ENCODE measurements at places on chromosomes 7 and 10.
A peak's percentile ranks its signal among the peaks of the same experiment; 100 is the strongest.

DNA sequence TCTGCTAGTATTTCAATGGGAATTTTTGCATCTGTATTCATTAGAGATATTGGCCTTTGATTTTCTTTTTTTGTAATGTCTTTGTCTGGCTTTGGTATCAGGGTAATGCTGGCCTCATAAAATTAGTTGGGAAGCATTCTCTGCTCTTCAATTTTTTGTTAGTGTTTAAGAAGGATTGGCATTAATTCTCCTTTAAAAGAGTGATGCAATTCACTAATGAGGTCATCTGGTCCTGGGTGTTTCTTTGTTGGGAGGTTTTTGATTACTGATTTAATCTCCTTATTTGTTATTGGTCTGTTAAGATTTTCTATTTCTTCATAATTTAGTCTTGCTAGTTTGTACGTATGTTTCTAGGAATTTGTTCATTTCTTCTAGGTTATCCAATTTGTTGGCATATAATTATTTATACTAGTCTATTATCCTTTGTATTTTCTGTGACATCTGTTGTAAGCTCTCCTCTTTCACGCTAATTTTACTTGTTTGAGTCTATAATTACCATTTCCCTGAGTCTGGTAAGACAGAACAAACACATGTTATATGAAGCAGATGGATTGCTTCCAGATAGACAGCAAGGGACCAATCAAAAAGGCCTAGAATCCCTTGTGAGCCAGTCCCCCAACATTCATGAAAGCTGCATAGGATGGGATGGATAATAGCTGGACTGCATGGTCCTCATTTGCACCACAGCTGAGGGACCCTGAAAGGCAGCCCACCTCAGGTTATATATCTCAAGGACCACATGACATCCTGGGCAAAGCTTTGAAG is 54.4 kb downstream of the MTPAP start:
- no peak for DNase-seq

DNA sequence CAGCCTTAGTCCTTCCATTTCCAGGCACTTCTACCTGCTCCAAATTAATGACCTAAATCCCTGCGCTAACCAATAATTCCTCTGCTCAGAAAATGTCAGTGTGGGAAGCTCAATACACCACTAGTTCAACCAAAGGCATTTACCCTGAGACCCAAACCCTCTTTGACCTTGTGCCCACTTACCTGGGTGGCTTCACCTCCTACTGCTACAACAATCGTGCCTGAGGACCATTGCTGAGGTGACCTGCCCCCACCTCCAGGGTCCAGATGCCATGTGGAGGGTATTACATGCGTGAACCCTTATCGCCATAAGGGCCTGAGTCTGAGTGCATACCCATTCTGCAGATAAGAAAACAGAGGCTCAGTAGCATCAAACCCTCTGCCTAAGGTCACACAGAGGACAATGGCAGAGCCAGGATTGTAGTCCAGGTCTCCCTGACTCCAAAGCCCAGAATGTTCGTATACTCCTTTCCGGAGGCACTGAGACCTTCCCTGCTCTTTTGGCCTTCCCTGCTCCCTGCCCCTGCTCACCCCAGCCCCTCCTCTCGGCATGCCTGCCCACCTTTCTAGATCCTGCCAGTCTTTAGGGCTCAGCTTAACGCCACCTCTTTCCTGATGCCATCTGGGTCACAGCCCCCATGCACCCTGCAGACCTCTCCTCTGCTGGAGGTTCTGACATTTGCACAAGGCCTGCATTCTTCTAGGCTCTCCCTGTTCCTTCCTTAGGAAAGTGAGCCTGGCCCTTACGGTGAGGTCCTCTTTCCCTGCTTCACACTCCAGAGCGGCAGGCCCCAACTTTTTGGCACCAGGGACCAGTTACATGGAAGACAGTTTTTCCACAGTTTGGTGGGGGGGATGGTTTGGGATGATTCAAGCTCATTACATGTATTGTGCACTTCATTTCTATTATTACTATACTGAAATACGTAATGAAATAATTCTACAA is 94.9 kb downstream of the CHST15 start:
- no peak for DNase-seq

DNA sequence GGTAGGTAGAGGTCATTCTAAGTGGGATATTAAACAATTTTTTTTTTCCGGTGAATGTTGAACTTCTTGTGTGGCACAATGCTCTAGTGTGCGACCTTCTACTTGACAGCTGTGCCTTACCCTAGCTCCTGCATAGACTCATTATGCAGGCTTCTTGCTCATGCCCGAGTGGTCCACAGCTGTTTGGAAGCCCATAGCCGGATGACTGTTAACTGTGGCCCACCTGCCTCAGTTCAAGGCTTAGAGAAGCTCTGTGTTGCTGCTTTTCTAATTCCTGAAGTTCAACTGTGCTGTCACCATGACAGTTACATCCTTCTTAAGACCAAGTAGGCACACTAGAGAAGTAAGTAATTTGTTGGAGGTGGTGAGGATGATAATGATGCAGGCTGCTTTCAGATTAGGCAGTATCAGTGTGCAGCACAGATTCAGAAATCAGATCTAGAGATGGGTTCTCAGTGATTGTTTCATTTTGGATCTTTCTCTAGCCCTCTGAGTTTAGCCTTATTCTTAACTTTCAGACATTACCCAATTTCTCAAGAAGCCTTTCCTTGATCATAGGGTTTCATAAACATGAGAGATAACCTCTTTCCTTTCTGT is 278.4 kb downstream of the PHF14 start:
- DNase-seq, result no peak

DNA sequence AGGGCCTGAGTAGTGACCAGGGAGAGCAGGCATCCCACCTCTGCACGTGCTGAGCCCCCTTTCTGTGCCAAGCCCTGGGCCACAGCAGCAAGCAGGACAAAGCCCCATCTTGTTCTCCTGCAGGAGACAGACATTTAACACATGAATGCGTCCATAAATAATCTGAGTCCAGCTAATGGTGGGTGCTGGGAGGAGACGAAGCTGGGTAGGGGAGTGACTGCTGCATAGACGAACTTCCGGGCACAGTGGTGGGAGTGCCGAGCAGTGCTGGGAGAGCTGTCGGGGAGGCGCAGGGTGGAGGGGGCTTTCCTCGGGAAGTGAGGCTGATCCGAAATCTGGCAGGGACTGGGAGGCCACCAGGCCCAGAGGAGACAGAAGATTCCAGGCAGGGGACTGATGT is 35.2 kb upstream of the SLC29A3 start:
- no peak for DNase-seq

DNA sequence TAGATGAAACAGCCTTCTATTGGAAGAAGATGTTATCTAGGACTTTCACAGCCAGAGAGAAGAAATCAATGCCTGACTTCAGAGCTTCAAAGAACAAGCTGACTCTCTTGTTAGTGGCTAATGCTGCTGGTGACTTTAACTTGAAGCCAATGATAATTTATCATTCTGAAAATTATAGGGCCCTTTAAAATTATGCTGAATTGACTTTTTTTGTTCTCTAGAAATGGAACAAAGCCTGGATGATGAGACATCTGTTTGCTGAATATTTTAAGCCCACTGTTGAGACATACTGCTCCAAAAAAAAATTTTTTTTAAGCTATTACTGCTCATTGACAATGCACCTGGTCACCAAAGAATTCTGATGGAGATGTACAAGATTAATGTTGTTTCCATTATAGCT is 189.2 kb downstream of the MBL2 start:
- no peak for DNase-seq

DNA sequence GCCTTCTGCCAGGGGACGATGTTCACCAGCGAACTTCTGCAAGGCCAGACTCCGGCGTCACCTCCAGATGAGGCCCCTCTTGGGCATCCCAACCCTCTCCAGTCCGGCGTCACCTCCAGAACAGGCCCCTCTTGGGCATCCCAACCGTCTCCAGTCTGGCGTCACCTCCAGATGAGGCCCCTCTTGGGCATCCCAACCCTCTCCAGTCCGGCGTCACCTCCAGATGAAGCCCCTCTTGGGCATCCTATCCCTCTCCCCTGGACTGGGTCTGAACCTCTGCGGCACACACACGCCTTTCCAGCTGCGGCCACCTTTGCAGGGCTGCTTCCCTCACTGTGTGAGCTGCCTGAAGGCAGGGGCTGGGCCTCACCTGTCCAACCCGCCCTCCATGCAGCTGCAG is 241.5 kb downstream of the ELFN1 start:
- no peak for DNase-seq

GRCh38 chr7:156886020-156886795 is 6.8 kb downstream of the LMBR1 start:
- DNase-seq, result no peak

DNA sequence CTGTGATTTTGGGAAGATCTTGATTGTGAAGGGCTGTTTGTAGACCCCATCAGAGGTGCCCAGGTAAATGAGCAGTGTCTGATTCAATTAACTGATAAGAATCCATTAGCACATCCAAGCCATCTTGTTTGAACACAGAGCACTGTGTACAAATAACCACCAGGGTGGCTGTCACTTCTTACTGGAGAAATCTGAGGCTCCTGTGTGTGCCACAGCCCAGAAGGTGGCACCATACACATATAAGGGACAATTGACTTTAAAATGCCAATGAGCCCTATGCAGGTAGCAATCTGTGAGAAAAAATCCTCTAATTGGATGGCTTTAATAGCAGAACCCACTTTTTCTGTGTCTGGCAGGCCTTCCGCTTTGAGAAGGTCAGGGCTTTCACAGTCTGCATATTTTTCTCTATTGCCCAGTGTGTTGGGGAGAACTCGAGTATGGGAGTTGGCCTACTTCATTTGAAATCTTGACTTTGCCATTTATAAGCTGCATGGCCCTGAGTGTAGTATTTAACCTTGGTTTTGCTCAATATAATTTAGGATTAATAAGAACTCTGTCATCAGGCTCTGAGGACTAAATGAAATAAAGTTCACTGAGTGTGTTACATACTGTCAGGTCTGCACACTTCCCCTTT is 517.4 kb downstream of the CCSER2 start:
- DNase-seq, result no peak

GRCh38 chr7:25262586-25262985 is 34.3 kb upstream of the NPVF start:
- no peak for DNase-seq

DNA sequence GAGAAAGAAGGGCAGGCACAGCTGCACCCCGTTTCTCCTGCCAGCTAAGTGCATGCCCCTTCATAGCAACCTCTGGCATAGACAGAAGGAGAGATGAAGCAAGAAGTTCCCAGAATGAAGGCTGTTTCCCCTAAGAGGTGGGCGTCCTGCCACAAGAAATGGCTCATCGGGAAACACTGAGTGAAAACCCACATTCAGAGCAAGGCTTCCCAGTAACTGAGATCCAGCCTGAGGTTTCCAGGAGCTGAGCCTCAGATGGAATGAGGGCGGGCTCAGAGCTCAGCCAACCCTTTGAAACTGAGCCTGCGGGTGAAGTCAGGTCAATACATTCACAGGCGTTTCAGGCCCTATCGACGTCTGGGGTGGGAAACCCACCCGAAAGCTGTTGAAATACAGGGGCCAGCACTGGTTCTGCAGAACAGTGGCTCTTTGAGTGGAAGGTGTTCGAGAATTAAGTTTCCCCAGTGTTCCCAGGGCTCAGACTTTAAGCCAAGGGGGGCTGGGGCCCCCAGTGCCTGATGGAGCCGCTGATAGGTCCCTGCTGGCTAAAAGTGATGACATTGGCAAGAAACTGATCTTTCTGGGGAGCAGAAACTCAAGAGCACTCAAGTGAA is 510.2 kb downstream of the RPS24 start:
- peak; percentile 37 for DNase-seq

DNA sequence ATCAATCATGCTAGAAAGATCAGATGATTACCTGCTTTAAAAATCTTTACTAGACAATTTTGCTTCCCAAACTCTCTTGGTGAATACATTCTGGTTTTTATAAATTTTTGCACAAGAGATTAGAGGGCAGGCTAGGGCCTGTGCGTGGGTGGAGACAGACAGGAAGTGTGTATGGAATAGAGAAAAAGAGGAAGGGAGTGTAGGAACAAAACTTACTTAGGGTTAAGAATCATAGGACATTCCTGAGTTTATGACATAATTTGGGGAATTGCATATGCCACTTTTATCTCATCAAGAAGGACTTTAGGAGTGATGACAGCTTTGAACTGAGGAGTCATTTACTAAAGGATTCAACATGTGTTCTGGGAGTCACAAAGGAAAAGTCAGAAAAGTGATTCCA is 31.3 kb downstream of the LAMB1 start:
- no peak for DNase-seq

DNA sequence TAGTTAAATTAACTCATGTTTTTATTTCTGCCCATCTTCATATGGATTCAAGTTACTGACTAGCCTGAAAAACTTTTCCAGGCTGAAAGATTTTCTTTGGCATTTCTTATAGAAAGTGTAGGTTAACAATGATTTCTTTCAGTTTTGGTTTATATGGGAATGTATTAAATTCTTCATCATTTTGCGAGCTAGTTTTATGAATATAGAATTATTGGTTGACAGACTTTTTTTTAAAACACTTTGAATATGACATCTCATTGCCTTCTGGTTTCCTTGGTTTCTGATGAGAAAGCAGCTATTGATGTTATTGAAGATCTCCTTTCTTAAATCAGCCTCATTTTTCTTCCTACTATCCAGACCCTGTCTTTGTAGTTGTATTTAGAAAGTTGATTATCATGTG is 211.0 kb upstream of the AKR1E2 start:
- DNase-seq, result no peak

DNA sequence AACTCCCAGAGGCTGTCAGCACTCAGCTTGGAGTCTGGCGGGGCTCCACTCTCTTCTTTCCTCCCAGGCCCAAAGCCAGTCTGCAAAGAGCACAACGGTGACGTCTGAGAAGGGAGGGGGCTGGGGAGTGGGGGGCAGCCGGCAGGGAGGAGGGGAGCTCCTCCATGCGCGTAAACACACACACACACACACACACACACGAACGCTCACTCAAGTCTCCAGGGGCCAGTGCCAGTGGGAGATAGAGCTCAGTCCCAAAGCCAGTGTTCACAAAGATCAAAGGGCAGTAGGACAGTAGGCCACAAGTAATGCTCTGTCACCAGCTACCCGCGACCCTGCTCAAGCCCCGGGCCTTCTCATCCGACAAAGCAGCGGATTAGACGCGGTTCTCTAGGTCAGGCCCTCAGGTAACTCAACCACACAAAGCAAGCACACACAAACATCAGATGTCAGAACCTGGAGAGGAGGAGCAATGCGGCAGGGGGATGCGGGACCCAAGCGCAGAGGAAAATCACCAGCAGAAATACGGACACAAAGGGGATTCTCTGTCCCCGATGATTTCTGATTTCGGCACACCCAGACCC is 19.9 kb downstream of the TCAF1 start:
- DNase-seq, result no peak

GRCh38 chr7:157955348-157955999 is 618.7 kb downstream of the DNAJB6 start:
- DNase-seq, result no peak

- DNase-seq, result no peak
Observed at GRCh38 chr10:66006411-66006810, 919.4 kb upstream of the LRRTM3 start.

GRCh38 chr7:96388620-96389383 is 66.9 kb upstream of the SLC25A13 start:
- no peak for DNase-seq

DNA sequence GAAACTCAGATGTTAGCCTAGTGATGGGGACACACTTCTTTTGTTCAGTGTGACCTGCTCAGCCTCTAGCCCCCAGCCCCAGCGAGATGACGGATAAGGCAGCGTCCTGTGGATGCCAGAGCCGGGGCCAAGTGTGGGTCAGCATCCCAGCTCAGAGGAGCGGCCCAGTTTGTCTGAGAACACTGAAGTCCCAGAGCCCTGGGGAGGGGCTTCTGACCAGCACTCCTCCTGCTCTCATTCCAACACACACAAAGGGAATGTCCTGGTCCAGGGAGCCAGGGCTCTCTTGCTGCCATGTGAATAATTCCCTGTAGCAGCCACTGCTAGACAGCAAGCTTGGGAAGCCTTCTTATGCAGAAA is 4.5 kb upstream of the ATP6V0E2 start:
- DNase-seq, result peak; percentile 9

Measured in omental fat pad (tissue), 4 donors.